T-helper 2 cell treated with Interferon-gamma antibody and Interleukin-4, amounts not matched to agents 5 μg/mL and 100 μg/mL, for 36 hours (primary cell): ENCODE measurements at places on chromosomes 3 and 15.

DNA sequence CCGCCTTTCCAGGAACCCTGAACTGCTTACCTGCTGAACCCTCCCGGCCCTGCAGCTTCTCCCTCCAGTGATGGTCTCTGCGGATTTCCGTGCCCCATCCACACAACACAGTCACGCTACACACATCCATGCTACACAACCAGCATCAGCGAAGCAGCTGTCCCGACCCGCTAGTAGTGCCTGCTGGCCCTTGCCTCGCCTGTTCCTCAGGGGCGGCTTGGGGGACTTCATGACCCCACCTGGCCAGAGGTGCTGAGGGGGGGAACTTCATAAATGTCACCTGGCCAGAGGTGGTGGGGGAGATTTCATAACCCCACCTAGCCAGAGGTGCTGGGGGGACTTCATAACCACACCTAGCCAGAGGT is 530 bp upstream of the TUBGCP5 start:
- DNase-seq = no peak

DNA sequence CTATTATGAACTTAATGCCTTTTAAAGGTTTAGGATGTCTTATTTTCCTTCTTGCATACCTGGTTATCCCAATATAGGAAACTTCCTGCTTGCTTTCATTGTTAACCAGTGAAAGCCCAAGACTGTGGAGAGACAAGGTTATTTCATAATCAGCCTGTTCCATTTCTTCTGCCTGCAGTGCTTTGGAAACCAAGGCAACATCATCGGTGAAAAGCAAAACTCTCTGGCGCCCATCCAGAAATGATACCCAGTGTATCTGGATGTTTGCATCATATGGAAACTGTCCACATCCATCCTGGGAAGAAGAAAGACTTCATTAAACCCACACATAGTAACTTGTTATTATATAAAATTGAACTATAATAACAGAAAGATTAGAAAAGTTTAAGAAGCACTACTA is 170.1 kb downstream of the VPS13C start:
- no peak for DNase-seq

GRCh38 chr3:82143661-82144412 is 382.4 kb upstream of the GBE1 start:
- no peak for DNase-seq

DNA sequence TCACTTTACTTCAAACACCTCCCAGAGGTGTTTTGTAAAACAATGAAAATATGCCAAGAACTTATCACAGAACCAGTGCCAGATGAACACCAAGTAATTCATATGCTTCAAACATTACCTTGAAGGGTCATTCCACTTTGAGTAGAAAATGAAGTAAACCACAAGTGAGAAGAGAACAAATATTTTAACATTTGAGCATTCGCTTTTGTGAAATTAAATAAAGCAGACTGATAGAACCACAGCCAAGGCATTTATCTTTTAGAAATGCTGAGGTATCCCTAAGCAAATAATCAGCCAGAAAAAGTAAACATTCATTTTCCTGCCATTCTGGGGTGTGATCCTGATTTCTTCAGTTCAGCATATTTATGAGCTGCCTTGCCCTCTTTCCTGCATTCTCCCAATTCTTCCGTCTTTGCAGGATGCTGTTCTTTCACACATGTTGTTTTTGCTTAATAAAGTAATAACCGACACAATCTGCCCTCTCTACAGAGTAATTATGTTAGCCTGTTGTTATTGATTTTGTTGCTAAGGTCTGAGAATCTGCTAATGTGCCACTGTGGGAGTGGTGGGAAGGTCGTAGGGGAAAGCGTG is 235.6 kb upstream of the TGFBR2 start:
- no peak for DNase-seq

GRCh38 chr15:98592136-98592535 is 56.2 kb upstream of the IGF1R start:
- DNase-seq = no peak

- no peak for DNase-seq
Measured at GRCh38 chr15:53843869-53844569, 84.6 kb upstream of the WDR72 start.

- no peak for DNase-seq
Measured at GRCh38 chr3:100104817-100105413, 9.4 kb downstream of the FILIP1L start.

DNA sequence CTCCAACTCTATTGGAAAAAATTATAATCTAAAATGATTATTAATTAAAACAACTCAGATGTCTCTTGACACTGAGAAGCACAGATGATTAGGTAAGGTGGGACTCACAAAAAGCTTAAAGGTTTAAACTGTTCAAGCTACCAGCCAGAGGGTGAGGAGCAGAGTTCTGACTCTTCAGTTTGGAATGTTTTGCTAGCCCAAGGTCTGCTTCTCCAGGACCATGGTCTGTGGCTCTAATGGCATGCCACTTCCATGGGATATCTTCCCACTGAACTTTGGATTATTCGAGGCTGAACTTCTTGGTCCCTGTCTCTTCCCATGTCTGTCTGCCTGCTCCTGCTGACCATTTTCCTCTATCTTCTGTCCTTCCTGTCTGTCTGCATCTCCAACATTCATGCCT is 49.2 kb downstream of the CACNA2D3 start:
- no peak for DNase-seq

- DNase-seq = no peak
Measured at GRCh38 chr3:170802164-170803151, 67.5 kb downstream of the RPL22L1 start.

GRCh38 chr3:143972155-143972504 is 507 bp downstream of the DIPK2A start:
- DNase-seq = no peak

GRCh38 chr3:197333901-197334639 is 35.7 kb upstream of the DLG1 start:
- no peak for DNase-seq
